BJ (cell line): ENCODE measurements at places on chromosomes 3 and 15.
A peak's percentile ranks its signal among the peaks of the same experiment; 100 is the strongest.

GRCh38 chr3:71080517-71081083 lies 502.9 kb downstream of the FOXP1 start:
- DNase-seq, result no peak

GRCh38 chr3:121855555-121855954 lies 20.5 kb downstream of the EAF2 start:
- no peak for DNase-seq

DNA sequence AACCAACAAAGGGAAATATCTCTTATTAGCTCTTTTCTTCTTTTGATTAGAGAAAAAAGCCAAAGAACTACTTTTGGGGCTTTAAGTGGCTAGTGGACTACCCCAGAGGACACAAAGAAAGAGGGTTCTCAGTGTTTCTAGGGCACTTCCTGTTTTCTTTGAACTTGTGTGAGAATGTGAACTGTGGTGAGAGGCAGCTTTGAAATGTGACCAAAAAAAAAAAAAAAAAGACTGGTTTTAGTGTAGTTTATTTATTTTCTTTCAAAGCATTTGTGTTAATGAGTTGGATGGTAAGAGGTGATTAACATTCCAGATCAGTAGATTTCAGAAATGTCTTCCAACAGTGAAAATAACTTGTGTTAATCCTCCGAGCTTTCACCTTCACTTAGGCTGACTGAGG lies 32.4 kb downstream of the SELENOT start:
- DNase-seq, result no peak

- no peak for DNase-seq
These were observed 59.1 kb upstream of the UMPS start for GRCh38 chr3:124671106-124671505.

- no peak for DNase-seq
These were observed 35.7 kb downstream of the SACM1L start for GRCh38 chr3:45724911-45725310.

DNA sequence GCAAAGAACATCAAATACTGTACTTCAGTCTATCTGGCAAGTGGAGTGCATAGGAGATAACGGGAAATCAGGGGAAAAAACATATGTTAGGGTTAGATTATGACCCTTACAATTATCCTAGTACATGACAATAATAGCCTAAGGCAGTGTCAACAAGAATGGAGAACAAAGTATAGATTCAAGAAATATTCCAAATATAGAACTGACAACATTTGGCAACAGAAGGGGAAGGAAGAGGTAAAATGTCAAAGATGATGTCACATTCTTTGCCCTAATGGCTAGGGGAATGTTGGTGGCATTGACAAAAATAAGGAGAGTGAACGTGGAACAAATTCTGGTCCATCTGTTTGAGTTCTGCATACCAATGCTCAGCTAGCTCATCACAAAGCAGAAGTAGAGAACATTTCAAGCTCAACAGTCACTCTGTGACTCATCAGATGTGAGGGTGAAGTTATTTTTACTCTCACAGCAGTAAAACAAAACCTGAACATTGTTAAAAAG lies 15.5 kb upstream of the ATP8B4 start:
- no peak for DNase-seq

DNA sequence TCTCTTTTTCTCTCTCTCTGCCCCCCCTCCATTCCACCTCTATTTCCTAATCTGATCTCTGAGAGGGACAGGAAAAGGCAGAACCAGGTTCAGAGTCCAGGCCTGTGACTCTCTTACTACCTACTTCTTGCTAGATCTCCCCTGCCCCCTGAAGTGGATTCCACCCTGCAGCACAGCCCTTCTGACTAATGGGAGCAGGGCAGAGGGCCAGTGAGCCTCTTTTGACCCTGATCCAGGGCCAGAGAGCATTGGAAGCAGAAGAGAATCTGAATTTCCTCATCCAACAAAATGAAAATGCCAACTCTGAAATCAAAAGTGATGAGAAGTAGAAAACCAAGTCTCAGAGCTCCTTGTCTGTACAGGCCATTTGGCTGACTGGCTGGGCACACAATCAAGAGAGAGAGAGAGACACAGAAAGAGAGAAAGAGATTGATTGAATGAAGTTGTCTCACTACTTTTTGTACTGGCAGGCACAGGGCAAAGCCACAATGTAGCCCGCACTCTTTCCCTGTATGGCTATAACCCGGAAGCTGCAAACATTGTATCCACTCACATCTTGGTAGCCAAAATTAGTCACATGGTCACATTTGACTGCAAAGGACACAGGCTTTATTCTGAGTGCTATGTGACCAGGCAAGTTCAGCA lies 31.6 kb upstream of the GLCE start:
- no peak for DNase-seq

GRCh38 chr3:108223928-108224327 lies 1.7 kb upstream of the IFT57 start:
- DNase-seq, result no peak

- DNase-seq, result peak; percentile 43
These were observed 1.7 kb downstream of the CCDC9B start for GRCh38 chr15:40338921-40339620.

- no peak for DNase-seq
These were observed 347.2 kb upstream of the TPRG1 start for GRCh38 chr3:188824566-188824965.

DNA sequence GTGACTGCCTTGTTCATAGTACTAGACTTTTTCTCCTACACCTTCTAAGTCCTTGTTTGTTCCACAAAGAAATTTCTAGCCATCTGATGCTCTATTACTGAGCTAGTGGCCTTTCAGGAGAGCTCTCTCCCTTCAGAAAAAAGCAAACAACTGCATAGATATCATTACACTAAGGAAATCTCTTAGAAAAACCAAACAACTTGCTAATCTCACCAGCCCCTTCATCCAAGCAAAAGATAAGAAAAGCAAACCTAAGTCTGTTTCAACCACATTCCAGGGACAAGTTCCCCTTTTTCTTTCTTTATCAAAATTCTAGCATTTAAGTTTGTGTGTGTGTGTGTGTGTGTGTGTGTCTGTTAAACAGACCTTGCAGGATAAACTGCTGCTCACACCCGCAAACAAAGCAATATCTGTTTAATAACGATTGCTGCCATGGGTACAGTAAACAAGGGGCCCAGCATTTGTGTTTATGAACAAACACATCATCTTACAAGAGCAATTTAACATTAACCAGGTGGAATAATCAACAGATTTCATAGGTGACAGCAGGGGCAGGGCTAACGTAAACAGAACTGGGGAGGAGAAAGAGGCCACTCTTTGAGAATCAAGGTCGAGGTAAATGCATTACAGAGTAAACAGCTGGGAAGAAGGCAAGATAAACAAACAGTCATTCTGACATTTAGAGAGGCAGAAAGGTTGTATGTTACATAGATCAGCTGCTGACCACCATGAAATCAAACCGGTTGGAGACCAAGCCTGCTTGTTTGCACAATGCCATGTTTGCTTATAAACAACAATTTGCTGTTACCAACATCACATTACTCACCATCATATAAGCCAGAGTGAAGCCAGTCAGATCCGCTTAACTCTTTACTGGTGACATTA lies 375.1 kb downstream of the FOXP1 start:
- DNase-seq, result no peak

DNA sequence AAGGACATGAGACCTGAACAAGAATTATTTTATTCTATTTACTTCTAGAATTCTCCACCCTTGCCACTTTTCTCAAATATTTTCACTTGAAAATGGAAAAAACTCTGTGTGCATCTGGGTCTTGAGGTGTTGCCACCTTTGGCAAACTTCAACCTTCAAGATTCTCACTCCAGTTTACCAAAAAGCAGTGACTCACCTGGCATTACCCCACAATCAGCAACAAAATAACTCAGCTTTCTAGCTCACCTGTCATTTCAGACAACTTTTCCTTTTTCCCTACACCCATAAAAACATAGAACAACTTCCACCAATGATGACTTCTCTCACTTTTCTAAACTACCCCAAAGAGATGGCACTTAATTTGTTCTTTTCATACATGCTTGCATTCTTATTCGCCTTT lies 115.8 kb downstream of the DUT start:
- no peak for DNase-seq

DNA sequence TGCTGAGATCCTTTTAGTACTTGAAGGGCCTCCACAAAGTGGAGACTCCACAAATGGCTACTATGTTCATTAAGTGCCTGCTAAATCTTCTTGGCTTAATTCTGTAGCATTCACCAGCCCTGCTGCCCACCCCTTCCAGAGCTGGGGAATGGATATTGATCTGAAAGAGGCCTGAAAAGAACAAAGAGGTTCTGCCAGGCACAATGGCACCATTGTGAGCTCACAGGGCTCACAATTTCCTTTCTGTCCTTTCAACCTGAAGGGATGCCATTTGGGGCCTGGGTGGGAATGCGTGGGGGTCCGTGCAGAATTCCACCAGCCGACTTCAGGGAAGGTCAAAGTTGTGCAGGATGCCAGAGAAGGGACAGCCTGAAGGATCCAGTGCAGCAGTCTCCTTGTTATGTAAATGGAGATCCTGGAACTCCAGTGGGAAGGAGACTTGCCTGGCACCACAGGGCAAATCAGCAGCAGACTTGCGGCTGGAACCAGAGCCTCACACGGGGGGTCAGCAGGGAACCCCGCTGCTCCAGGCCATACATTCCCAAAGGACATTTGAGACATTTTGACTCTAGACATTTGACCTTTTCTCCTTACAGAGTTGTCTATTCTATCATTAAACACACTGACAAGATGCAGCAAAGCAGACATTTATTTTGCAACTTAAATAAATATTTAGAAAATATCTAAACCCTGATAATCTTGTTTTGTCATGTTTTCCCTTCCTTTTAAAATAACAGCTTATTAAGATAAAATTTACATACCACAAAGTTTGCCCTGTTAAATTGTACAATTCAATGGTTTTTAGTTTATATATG lies 21.5 kb upstream of the MORF4L1 start:
- DNase-seq, result no peak

DNA sequence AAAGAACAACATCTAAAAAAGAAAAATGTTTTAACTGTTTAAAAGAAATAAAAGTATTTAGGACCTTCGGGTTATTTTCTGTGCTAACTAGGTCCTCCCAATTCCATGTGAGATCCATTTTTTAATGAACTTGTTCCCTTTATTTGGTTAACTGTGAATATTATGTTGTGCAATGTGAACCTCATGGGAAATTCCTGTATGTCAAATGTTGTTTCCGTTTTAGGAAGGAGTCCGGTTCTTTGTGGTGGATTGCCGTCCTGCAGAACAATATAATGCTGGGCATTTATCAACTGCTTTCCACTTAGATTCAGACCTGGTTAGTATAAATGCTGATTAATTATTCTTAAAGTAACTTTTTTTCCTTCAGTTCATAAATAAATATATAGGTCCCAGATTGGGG lies 35.5 kb upstream of the NIT2 start:
- DNase-seq, result no peak

DNA sequence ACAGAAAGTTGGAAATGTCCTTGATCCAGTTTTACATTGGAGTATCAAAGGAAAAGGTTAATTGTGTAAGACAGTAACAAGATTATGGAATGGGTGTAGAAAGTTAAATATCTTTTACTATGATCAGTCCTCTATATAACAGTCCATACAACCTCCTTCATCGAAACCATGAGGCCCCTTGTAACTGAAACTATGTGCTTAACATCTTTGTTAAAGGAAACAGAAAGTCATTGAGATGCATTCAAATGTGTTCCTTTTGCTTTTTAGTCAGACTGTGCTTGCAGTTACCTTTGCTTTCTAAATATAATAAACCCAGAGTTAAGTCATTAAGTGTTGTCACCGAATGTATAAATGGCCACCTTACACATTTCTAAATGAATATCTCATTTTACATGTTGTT lies 1298.5 kb downstream of the ROBO2 start:
- no peak for DNase-seq

DNA sequence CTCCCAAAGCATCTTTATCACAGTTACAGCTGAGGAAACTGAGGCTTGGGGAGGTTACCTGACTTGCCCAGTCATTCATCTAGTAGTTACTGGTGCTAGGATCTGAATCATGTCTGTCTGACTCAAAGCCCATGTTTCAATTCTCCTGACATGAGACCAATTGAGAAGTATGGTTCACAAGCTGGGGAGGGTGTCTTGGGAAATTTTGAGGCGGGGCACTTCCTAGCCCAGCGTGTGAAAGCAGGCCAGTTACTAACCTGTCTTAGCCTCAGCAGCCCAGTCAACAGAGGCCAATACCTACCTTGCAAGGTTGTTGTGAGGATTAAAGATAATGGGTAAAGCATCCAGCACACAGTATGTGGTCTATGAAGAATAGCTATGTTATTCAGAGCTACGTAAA lies 37.0 kb downstream of the CLDN18 start:
- no peak for DNase-seq

DNA sequence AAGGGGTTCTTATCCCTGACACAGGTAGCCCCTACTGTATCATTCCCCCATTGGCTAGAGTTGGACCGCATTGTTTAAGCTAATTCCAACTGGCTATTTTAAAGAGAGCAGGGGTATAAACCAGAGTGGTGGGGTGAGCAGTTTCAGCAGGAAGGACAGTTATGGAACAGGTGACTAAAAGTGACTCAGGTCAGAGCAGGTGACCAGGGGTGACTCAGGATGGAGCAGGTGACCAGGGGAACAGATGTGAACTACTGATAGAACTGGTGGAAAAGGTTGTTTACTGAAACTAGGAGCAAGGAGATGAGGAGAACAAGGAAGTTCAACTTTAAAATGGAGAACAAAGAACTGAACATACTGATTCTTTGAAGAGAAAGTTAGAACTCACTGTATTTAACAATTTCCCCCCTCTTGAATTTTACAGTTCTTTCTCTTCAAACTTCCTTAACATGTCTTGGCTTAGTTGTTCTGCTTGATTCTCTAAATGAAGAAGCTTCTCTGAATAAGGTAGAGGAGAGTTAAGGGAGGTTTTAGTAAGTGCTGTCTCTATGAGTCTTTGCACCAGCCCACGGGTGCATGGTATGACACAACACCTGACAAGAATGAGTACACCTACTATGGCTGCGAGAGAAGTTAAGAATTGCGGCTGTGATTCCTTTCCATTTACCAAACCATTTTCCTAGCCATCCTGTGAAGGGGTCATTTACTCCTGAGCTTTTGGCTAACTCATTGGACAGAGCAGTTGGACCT lies 83.4 kb upstream of the WNT7A start:
- DNase-seq, result no peak

DNA sequence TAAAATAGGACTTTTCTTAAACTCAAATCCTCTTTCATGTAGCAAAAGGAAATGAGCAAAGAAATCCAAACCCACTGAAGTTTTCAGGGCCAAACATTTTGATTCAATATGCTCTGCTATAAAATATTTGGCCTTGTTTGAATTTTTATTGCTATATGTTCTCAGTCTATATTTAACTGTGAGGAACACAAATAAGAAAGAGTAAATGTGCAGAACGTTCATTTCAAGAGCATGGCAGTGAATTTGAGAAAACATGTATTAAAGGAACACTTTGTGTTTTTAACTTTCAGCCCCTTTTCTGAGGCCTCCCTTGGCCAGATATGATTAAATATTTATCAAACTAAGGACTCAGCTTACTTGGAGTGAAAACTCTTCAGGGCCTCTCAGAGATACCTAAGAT lies 124.7 kb upstream of the CCNL1 start:
- no peak for DNase-seq

- no peak for DNase-seq
These were observed 50.4 kb upstream of the TRA2B start for GRCh38 chr3:185988080-185988815.

DNA sequence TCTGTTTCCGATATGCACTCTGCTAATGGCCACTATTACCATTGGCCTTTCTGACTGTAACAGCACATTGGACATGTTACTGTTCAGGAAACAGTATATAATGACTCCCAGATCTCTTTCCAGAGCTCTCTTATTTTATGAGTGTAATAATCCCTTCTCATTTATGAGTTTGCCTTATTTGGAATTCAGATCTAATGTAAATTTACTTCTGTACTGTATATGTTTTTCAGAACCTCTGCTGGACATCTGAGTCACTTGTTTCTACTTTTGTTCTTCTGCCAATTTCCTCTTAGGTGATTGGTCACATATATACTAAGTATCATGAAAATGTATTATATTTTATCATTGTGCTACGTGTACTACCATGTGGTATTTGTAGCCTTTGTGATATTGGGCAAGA lies 30.5 kb downstream of the RSRC1 start:
- DNase-seq, result no peak
